ENCODE measurements at places on chromosomes 13 and 19. TPM values are rescaled to one million over a fixed set of nuclear protein-coding genes. Genes with fewer than 3 reads are reported as not detected.
A peak's percentile ranks its signal among the peaks of the same experiment; 100 is the strongest.

DNA sequence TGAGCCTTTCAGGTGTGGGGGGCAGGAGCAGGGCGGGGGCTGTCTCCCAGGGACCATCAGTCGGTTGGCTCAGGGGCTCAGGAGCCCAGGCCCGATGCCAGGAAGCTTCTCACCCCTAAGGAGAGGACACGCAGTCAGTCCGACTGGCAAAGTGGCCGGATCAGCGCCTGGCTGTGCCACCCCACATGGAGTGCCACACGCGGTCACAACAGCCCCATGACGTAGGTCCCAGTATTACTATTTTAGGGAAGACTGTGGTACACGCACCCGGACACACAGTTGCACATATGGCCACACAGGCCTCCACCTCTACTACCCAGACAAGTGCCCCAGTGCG is 29.3 kb upstream of the GRTP1 start:
- DNase-seq = no peak

Gene KIR2DL3
- not detected for total RNA-seq

- DNase-seq = no peak
Observed at GRCh38 chr13:93151277-93151676, 75.3 kb upstream of the GPC6 start.

GRCh38 chr13:100518394-100519062 is 70.1 kb downstream of the GGACT start:
- no peak for DNase-seq

- DNase-seq = no peak
Observed at GRCh38 chr19:42315024-42315423, 1.9 kb downstream of the TMEM145 start.

DNA sequence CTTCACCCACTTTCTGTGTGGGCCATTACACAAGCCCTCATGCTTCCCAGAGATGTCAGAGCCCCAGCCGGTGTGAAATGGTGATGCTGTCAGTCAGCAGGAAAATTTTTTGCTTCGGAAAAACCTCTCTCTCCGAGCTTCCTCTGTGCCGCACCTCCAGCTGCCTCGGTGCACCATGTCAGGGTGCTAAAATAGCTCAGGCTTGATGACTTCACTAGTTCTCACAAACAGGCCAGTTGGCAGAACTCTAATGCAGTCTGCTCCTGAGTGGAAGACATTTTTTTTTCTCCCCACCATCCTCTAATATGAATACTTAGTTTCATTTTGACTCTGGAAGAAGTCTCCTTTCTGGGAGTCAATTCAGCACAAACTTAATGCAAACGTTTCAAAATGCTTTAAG is 71.3 kb downstream of the KLF12 start:
- DNase-seq = no peak

DNA sequence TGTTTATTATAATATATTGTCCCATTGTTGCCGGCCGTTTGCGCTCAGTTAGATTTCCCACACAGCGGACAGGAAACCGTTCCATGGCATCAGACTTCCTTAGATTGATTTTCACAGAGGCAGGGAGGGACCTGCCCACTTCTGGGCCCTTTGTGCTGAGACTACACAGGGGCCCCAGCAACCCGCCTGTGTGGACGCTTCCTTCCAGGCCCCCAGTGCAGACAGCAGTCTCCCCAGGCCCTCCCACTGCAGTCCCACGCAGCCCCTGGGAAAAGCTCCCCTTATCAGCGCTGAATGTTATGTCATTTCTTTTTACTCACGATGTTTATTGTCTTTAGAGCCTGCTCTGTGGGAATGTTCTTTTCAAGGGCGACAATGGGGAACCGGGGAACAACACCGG is 351.7 kb upstream of the ARGLU1 start:
- DNase-seq = peak; percentile 98

Gene IGFL3
- total RNA-seq = not detected

GRCh38 chr19:5536337-5536894 is 31.3 kb downstream of the TINCR start:
- no peak for DNase-seq

- DNase-seq = no peak
Observed at GRCh38 chr13:63497601-63498000, 2082.0 kb upstream of the PCDH20 start.

GRCh38 chr19:41771410-41771809 is 16.1 kb downstream of the CEACAM6 start:
- DNase-seq = no peak

- no peak for DNase-seq
Observed at GRCh38 chr19:9597027-9597426, 12.7 kb upstream of the ZNF121 start.

DNA sequence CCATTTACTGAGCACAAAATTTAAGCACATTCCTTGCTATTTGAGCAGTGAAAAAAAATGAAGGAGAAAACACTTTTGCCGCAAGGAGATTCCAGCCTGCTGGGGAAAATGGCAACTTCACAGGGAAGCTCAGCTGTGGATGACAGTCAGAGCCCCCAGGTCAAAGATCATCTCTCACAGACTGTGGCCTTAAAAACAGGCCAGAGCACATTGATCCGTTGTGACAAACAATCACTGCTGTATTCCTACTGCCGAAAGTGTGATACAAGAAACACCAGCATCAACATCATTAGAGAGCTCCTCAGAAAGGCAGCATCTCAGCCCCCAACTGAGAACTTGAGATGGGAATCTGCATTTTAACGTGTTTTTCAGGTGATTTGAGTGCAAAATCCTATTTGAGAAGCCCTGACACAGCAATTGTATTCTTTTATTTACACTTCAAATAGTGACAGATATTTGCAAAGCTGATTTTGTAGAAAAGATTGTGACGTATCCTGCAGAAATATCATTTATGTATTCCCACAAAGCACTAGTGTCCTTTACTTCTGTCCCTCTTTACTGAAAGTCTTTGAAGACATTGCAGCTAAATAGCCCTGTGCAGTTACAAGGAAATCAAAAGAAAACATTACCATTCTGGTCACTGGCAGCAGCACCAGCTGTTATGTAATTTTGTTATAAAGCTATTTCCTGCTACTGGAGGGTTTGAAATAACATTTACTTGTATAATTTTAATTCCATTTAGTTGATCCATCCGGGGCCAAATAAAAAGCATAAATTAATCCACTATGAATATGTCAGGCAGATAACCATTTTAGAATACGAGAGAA is 652.0 kb downstream of the LIG4 start:
- DNase-seq = no peak

Gene LYL1
- 45.2 TPM for total RNA-seq

GRCh38 chr13:46383383-46383782 is 3.7 kb downstream of the RUBCNL start:
- no peak for DNase-seq

DNA sequence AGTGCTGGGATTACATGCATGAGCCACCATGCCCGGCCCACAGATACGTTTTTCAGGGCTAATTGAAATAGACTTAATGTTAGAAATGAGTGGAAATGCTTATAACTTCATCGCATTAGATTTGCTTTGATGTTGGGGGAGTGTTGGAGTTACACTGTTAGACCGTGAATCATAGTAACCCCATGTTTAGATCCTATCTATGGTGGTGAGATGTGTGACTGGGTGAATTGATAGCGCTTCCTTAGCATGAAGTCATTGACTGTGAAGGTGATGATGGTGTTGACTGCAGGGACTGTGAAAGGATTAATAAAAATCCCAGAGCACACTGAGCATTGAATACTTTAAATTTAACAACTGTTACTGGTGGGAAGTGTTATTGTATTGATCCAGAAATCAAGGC is 1.7 kb downstream of the ZNF264 start:
- DNase-seq = no peak

Gene SLC6A16
- 0.13 TPM for total RNA-seq

DNA sequence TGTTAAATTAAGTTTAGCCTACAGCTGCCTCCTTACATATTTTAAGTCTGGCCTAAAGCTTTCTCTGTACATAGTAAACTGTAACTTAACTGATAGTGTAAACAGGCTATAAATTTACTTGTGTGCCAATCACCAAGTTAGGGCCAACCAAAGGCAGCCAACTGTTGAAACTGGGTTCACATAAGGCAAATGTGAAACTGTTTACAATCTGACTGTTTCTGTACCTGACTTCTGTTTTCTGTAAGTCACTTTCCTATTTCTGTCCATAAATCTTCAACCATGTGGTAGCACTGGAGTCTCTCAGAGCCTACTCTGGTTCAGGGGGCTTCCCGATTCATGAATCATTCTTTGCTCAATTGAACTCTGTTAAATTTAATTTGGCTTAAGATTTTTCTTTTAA is 103.1 kb downstream of the RAP2A start:
- DNase-seq = no peak

GRCh38 chr13:78129823-78130222 is 211.2 kb upstream of the EDNRB start:
- no peak for DNase-seq

GRCh38 chr19:49347835-49348234 is 12.6 kb downstream of the CD37 start:
- no peak for DNase-seq

Gene ZNF154
- 6.0 TPM for total RNA-seq

DNA sequence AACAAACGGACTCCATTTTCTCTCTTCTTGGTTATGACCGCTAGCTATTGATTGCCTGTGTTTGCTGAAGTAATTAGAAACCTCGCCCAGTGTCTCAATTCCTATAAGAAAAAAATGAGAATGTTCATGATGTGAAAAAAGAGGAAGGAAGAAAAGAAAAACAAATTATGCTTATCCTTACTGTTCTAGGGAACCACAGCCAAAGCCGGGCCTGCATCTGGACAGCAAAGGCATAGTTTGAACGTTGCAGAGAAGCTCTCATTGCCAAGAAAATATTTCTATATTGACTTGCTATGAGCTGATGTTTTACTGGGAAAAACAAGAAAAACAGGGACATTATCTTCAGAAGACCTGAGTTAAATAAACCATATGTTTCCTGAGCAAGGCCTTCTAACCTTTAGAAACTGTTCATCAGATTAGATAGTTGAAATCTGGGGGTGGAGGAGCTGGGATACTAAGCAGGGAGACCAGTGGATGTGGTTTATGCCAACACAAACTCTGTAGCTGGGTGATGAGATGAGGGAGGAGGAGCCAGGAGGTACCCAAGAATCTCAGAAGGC is 55.0 kb downstream of the EFNB2 start:
- peak; percentile 27 for DNase-seq

GRCh38 chr13:92572190-92572589 is 654.4 kb upstream of the GPC6 start:
- DNase-seq = no peak

GRCh38 chr13:72970956-72971355 is 87.8 kb upstream of the KLF5 start:
- no peak for DNase-seq

Gene ATF5
- 5.1 TPM for total RNA-seq

GRCh38 chr13:88014527-88014926 is 343.4 kb downstream of the SLITRK5 start:
- no peak for DNase-seq

- no peak for DNase-seq
Observed at GRCh38 chr13:92833071-92833470, 393.5 kb upstream of the GPC6 start.

All from pulmonary artery endothelial cell (primary cell).